Activated CD4-positive, alpha-beta memory T cell treated with anti-CD3 and anti-CD28 coated beads for 36 hours (primary cell): ENCODE measurements at places on chromosomes 16 and 17. TPM values are rescaled to one million over a fixed set of nuclear protein-coding genes. Genes with fewer than 3 reads are reported as not detected.
A peak's percentile ranks its signal among the peaks of the same experiment; 100 is the strongest.

RNU2-1 gene
- 5,687 TPM for total RNA-seq

KRTAP4-3 gene
- total RNA-seq: not detected

TNP2 gene
- total RNA-seq: not detected

DNAH17 gene
- 0.29 TPM for total RNA-seq

PARN gene
- 43.4 TPM for total RNA-seq

MGAT5B gene
- total RNA-seq: not detected

SEC14L5 gene
- 0.07 TPM for total RNA-seq

GNG13 gene
- total RNA-seq: not detected

DNA sequence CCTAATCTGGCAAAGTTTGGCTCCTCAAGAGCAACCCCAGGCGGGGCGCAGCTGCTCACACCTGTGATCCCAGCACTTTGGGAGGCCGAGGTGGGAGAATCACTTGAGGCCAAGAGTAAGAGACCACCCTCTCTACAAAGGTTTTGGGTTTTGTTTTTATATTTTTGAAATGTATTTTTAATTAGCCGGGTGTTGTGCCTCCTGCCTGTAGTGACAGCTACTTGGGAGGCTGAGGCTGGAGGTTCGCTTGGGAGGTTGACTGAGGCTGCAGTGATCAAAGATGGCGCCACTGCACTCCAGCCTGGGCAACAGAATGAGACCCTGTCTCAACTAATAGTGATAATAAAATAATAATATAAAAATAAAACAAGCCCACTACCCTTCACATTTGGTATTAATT lies 756 bp upstream of the USP7 start:
- H3K36me3 ChIP-seq: peaks cover 9% of the 10 kb centered on the region
- H3K27ac ChIP-seq: peak overlapping the region; percentile 62
- H3K27me3 ChIP-seq: peaks cover 2% of the 10 kb centered on the region
- peaks cover 31% of the 10 kb centered on the region for H3K4me1 ChIP-seq

DNA sequence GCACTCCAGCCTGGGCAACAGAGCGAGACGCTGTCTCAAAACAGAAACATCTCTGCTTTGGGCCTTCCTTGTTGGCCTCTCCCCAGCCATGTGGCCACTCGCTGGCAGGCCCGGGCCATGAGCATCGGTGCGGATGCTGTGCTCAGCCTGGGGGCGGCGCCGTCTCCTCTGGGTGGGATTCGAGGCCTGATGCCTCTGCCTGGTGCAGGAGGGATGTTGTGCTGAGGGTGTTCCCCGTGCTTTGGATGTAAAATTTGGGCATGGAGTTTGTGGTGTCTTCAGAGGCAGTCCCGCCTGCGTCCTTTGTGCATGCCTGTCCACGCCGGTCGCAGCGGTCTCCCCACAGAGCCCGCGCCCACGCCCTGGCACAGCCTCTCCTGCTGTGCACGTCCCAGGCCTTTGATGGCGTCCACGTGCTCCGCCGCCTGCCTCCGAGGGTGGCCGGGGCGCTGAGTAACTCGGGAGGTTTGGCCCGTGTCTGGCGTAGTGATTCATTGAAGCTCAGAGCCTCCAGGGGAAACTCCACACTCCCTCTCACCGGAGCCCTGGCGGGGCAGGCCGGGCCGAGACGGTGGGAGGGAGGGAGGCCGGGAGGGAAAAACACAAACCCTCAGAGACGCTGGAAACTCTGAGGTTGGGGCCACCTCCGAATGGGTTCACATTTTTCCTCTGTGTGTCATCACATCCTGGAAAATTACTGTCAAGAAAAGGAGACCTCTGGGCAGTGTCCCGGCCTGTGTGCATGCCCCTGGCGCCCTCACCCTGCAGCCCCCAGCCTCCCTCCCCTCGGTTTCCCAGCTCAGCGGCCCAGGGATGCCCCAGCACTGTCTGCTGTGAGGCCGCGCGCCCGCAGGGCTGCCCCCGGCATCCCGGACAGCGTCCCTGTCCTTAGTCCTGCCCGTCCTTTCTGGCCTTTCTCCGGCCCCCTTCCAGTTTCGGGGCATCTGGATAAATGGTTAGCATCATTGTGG lies 19.0 kb downstream of the CENPX start:
- H3K4me1 ChIP-seq: peaks cover 5% of the 10 kb centered on the region
- no peak overlapping the region for H3K4me3 ChIP-seq
- H3K27me3 ChIP-seq: no peaks in the 10 kb centered on the region
- H3K27ac ChIP-seq: peak overlapping the region; percentile 23
- no peaks in the 10 kb centered on the region for H3K36me3 ChIP-seq
- DNase-seq: peak; percentile 76

- DNase-seq: no peak
- no peak overlapping the region for H3K4me3 ChIP-seq
- no peaks in the 10 kb centered on the region for H3K4me1 ChIP-seq
- no peak overlapping the region for H3K27ac ChIP-seq
Measured at GRCh38 chr16:72621651-72622050, 426.3 kb downstream of the ZFHX3 start.

DNA sequence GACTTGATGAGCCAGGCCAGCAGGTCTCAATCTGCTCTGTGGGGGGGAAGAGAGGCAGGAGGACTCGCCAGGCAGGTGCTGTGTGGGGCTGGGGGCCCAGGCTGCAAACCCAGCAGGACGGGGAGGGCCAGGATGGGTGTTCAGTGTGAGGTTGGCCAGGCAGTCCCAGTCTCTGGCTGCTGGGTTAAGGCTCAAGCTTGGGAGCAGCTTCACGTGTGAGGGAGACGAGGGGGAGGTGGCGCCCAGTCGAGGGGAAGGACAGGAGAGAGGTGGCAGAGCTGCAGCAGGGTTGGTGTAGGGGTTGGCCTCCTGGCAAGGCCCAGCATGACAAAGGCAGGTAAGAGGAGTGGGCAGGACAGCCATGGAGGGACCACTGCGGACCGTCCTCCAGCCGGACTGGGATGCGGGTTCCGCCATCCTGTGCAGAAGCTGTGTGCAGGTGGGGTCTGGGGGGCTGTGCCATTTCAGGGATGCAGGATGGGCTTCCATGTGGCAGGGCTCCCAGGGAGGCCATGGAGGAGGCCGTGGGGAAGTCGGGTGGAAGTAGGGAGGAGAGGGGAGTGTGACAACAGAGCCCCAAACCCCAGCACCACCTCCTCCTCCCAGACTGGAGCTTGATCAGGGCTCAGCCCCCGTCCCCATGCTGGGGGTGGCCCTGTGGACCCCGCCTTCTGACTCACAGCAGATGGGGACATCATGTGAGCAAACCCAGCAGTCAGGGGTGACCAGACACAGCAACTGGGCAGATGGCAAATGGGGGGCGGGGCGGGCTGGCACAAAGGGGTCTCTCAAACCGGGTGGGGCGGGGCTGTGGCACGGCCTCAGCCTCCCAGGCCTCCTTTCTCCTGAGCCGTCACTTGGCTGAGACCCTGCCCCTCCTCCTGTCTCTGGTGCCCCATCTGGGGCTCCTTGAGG lies 2.8 kb downstream of the ADGRG1 start:
- H3K27me3 ChIP-seq: peaks cover 27% of the 10 kb centered on the region
- no peak for DNase-seq
- no peak overlapping the region for H3K27ac ChIP-seq
- no peak overlapping the region for H3K4me3 ChIP-seq
- no peaks in the 10 kb centered on the region for H3K36me3 ChIP-seq

- H3K36me3 ChIP-seq: no peaks in the 10 kb centered on the region
- no peaks in the 10 kb centered on the region for H3K4me1 ChIP-seq
- H3K27ac ChIP-seq: no peak overlapping the region
- H3K27me3 ChIP-seq: no peaks in the 10 kb centered on the region
Measured at GRCh38 chr16:49051576-49051975, 230.1 kb downstream of the CBLN1 start.

- no peak overlapping the region for H3K27ac ChIP-seq
- no peak overlapping the region for H3K4me3 ChIP-seq
- H3K27me3 ChIP-seq: peaks cover 8% of the 10 kb centered on the region
- no peaks in the 10 kb centered on the region for H3K36me3 ChIP-seq
- DNase-seq: no peak
Measured at GRCh38 chr16:3015865-3016521, 2.0 kb downstream of the CLDN6 start.

DNA sequence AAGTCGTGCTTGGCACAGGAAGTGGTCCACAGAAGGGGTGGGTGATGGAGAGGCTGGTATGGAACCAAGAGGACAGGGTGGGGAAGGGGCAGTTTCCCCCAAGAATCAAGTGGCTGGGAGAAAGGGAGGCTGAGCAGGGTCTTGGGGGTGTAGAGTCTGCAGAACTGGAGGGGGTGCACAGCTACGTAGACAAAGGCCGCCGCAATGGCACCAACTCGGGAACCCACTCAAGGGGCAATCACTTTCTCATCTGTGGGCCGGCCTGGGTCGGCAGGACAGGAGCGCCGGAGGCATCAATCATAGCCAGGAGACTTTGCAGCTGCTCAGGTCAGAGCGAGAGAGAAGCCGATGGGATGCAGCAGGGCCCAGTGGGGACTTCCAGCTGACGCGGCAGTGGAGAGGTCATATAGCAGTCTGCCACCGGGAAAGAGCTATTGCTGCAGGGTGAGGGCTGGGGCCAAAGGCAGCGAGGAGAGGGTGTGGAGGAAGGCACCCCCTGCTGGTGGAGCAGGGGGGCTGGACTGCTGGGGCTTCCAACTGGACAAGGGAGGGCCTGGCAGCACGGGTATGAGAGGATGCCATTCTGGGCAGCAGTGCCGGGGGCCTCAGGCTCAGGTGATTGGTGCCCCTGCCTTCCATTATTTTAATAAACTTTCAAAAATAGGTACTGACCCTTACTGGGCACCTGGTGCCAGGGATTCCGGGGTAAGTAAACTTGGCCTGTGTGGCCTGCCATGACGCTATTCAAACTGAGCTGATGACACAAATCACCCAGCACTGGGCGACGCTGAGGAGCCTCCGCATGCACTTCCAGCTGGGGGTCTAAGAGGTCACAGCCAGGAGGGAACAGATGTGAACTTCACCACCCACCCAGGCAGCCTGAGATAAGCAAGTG lies 52.5 kb upstream of the MTSS2 start:
- H3K4me1 ChIP-seq: peaks cover 50% of the 10 kb centered on the region
- peak overlapping the region; percentile 40 for H3K4me3 ChIP-seq
- H3K27me3 ChIP-seq: no peaks in the 10 kb centered on the region
- H3K36me3 ChIP-seq: peaks cover 15% of the 10 kb centered on the region
- peak overlapping the region; percentile 92 for H3K27ac ChIP-seq
- DNase-seq: peak; percentile 61

GRCh38 chr16:19771796-19772195 lies 53.7 kb downstream of the IQCK start:
- H3K4me3 ChIP-seq: no peak overlapping the region
- peaks cover 2% of the 10 kb centered on the region for H3K36me3 ChIP-seq
- no peak overlapping the region for H3K27ac ChIP-seq
- DNase-seq: no peak
- no peaks in the 10 kb centered on the region for H3K27me3 ChIP-seq
- no peaks in the 10 kb centered on the region for H3K4me1 ChIP-seq

- no peaks in the 10 kb centered on the region for H3K36me3 ChIP-seq
- H3K27ac ChIP-seq: no peak overlapping the region
- no peak overlapping the region for H3K4me3 ChIP-seq
- DNase-seq: no peak
Measured at GRCh38 chr17:42442196-42442565, 16.5 kb upstream of the ATP6V0A1 start.

DNA sequence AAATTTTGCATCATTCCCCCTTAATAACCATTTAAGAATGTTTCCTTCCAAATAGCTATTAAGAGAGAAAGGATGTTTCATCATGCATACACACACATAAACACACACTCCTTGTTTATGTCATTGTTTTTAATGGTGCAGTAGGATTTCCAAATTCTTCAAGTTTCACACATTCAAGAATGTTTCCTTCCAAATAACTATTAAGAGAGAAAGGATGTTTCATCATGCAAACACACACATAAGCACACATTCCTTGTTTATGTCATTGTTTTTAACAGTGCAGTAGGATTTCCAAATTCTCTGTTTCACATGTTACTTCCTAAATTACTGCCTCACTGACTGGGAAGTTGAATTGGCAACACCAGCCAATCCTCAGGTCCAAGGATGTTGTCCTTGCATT lies 7.8 kb downstream of the TOX3 start:
- H3K27me3 ChIP-seq: peaks cover 4% of the 10 kb centered on the region
- DNase-seq: no peak
- H3K4me1 ChIP-seq: no peaks in the 10 kb centered on the region
- no peaks in the 10 kb centered on the region for H3K36me3 ChIP-seq
